ENCODE measurements at places on chromosomes 11 and 22.

DNA sequence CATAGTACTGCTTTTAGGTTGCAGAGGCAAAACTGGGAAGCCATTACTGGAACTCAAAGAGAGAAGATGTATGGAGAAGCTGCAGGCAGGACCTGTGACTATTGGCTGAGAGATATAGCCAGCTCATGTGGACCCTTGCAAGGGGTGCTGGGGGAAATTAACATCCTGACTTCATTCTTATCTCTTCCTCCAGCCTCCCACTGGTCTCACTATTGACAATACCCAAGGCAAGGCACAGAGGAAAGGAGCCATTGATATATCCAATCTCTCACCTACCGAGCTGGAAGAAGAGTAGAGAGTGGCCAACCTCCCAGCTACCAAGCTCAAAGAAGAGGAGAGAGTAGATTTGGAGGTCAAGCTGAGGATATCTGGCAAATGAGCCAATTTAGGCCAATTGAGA lies 36.8 kb upstream of the ZBED5 start:
- no peak for DNase-seq

- no peak for DNase-seq
Observed at GRCh38 chr22:36432592-36433317, 45.0 kb upstream of the MYH9 start.

GRCh38 chr11:111411456-111411855 lies 32.4 kb upstream of the POU2AF1 start:
- no peak for DNase-seq

DNA sequence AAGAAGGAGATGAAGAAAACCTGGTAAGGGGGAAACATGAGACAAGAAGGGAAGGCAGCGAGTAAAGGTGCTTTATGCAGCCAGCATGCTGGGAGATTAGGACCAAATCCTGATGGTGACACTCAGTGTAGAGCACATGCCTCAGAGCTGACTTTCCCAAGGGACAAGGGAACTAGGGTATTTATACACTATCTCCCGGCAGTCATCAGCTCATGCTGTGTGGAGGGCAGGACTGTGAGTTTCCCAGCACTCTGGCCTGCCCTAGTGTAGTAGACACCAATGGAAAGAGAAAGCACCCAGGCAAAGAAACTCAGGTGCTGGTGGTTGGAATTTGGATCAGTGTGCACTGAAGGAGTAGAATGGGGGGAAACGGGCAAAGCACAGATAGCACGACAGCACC lies 128.3 kb upstream of the CSNK2A3 start:
- DNase-seq: no peak

Data from lower lobe of right lung (tissue), 2 donors.